ENCODE measurements at places on chromosomes 5 and 9. TPM values are rescaled to one million over a fixed set of nuclear protein-coding genes. Genes with fewer than 3 reads are reported as not detected.

GRCh38 chr5:10111571-10111970 is 138.1 kb downstream of the ATPSCKMT start:
- H3K36me3 ChIP-seq, result no peaks in the 10 kb centered on the region
- H3K27me3 ChIP-seq, result no peaks in the 10 kb centered on the region
- peaks cover 2% of the 10 kb centered on the region for H3K4me1 ChIP-seq
- no peak for DNase-seq

DNA sequence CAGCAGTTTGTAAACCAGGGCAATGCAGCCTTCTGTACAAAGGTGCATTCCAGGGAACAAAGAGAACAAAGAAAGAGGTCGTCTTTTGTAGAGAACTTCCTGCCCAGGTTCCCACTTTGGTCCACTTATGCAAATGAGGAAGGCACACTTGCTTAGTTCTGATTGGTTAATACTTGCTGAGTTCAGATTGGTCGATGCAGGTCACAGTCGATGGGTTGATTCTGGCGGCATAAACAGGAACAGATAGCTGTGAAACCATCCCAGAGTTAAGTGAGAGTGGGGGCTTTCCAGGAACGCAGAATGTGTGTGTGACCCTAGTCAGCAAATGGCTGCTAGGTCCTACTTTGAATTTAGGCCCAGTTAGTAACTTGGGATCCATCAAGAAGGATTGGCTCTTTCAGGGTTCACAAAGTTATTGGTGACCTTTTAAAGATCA is 1.8 kb upstream of the ADAMTS13 start:
- H3K27ac ChIP-seq, result peak overlapping the region; percentile 68
- H3K36me3 ChIP-seq, result peaks cover 17% of the 10 kb centered on the region
- H3K4me3 ChIP-seq, result no peak overlapping the region
- no peak for DNase-seq

GRCh38 chr9:76793784-76794431 is 29.7 kb downstream of the PCA3 start:
- no peaks in the 10 kb centered on the region for H3K27me3 ChIP-seq
- no peak for DNase-seq
- peaks cover 2% of the 10 kb centered on the region for H3K4me1 ChIP-seq

GRCh38 chr9:112315331-112316257 is 17.8 kb downstream of the PTBP3 start:
- no peak for DNase-seq
- peaks cover 51% of the 10 kb centered on the region for H3K4me1 ChIP-seq
- H3K4me3 ChIP-seq, result peak overlapping the region; percentile 23
- peak overlapping the region; percentile 81 for H3K27ac ChIP-seq
- H3K27me3 ChIP-seq, result no peaks in the 10 kb centered on the region

DNA sequence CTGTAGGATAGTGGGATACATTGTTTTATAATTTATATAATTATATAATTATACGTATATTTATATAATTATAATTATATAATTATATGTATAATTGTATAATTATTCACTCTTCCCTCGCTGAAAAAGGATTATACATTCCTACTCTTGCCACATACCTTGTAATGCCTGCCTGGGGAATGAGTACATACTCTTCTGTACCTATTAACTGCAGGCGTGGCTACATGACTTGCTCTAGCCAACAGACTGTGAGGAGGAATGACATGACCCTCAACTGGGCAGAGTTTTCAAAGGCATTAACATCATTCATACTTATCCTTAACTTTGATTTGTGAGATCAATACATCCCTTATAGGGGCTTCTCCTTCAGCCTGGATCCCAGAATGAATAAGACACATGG is 19.1 kb downstream of the ERMP1 start:
- H3K36me3 ChIP-seq, result peaks cover 58% of the 10 kb centered on the region
- no peak for DNase-seq
- H3K27ac ChIP-seq, result no peak overlapping the region
- H3K4me1 ChIP-seq, result peaks cover 16% of the 10 kb centered on the region

GRCh38 chr5:131679911-131680310 is 44.9 kb upstream of the RAPGEF6 start:
- no peak for DNase-seq
- H3K27ac ChIP-seq, result no peak overlapping the region
- H3K27me3 ChIP-seq, result no peaks in the 10 kb centered on the region
- H3K4me1 ChIP-seq, result peaks cover 17% of the 10 kb centered on the region

GRCh38 chr9:107340920-107341632 is 58.0 kb downstream of the RAD23B start:
- no peak overlapping the region for H3K4me3 ChIP-seq
- H3K36me3 ChIP-seq, result peaks cover 6% of the 10 kb centered on the region
- peaks cover 6% of the 10 kb centered on the region for H3K4me1 ChIP-seq
- H3K27ac ChIP-seq, result no peak overlapping the region
- DNase-seq, result peak; percentile 65
- H3K27me3 ChIP-seq, result no peaks in the 10 kb centered on the region

GRCh38 chr5:61999371-61999770 is 306.6 kb upstream of the KIF2A start:
- no peak overlapping the region for H3K27ac ChIP-seq
- no peaks in the 10 kb centered on the region for H3K27me3 ChIP-seq
- H3K4me3 ChIP-seq, result no peak overlapping the region
- no peaks in the 10 kb centered on the region for H3K36me3 ChIP-seq

- no peaks in the 10 kb centered on the region for H3K27me3 ChIP-seq
- peaks cover 19% of the 10 kb centered on the region for H3K4me1 ChIP-seq
- H3K4me3 ChIP-seq, result peak overlapping the region; percentile 77
- H3K27ac ChIP-seq, result peak overlapping the region; percentile 34
Observed at GRCh38 chr5:118988866-118989180, 476 bp upstream of the DTWD2 start.

DNA sequence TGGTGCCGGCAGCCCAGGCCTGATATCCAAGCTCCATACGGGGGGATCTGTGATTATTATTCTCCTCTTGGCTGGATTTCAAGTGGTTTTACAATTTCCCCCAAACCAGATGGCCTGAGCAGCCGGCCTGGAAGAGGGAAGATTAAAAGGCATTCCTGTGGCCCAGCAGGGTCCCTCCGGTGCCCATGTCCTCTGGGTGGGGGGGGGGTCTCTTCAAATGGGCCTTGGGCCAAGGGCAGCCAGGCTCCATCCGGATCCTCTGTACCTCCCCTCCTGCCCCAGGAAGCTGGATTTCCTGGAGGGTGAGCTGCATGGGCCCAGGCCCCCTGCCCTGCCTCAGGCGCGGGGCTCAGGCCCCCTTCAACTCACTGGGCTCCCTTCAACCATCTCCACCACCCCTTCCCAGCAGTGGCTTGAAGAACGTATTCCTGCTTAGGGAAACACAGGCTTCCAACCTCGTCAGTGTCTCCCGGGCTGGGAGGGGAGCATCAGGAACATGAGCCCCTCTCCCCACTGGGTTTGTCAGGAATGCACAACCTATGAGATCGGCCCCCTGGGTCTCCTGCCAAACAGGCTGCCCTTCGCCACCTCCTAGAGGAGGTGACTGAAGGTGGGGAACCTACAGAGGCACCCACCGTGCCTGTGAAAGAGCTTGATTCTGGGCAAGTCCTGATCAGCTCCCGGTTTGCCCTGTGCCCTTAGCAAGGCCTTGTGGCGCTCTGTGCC is 62.9 kb upstream of the ORM1 start:
- H3K27ac ChIP-seq, result no peak overlapping the region
- H3K27me3 ChIP-seq, result no peaks in the 10 kb centered on the region
- no peaks in the 10 kb centered on the region for H3K36me3 ChIP-seq
- no peaks in the 10 kb centered on the region for H3K4me1 ChIP-seq

DNA sequence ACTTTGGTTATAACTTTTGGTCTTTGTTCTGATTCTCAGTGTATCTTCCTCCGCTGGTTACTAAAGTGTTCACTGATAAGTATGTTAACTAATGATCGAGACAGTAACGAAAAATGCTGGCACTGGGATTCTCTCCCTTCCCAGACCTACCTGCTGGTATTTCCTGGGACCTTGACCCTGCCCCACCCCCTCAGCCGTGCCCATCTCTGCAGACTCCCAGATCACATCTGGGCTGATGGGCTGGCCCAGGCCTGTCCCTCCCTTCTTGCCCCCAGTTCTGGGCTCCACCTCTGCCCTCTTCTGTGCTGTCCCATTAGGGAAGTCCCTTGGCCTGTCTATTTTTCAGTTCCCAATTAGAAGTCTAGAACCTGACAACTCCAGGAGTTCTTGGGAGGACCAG is 46.9 kb downstream of the NEURL1B start:
- no peaks in the 10 kb centered on the region for H3K36me3 ChIP-seq
- H3K27ac ChIP-seq, result no peak overlapping the region
- H3K27me3 ChIP-seq, result peaks cover 10% of the 10 kb centered on the region
- no peak overlapping the region for H3K4me3 ChIP-seq
- H3K4me1 ChIP-seq, result peaks cover 22% of the 10 kb centered on the region

DNA sequence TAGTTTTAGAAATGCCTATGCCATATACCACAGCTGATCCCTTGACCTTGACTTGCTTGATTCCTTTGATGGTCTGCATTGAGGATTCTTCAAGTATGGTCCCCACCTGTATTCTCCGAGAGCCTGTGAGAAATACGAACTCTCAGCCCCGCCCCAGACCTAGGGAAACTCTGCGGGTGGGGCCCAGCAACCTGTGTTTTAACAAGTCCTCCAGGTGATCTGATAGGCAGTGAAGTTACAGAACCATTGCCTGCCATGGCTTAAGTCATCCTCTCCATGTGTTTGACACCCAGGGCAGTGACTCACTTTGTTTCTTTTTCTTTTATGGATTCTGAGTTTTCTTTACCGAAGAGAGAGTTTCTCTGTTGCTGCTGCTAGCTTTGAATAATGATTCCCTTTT is 18.5 kb downstream of the FRMPD1 start:
- H3K27me3 ChIP-seq, result peaks cover 41% of the 10 kb centered on the region
- H3K4me1 ChIP-seq, result no peaks in the 10 kb centered on the region
- no peak for DNase-seq

DNA sequence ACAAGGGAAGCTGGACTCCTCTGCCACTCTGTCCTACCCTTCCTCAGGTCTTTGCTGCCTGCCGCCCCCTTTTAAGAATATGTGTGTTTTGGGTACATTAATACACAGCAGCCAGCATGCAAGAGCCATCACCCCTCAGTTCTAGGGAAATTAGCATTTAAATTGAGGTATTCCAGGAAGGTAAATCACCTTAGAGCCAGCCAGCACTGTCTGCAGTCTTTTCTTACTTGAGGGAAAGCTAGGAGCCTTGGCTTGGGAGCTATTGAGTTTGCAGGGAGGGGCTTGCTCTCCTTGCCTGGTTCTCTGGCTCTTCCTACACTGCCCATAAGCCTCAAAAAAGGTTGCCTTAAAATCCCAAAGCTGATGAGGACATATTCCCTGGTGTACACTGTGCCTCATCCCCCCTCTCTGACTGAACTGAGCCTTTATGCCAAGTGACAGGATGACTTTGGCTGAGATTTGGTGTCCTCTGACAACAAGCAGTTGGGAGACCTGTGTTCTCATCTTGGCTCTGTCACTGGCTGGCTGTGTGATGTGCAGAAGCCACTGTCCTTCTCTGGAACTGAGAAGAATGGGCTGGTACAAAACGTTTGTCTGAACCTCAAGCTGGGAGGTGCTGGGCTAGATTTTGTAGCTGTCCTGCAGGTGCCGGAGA is 54.1 kb downstream of the TRIM32 start:
- no peak overlapping the region for H3K4me3 ChIP-seq
- DNase-seq, result no peak
- H3K4me1 ChIP-seq, result no peaks in the 10 kb centered on the region

- peaks cover 2% of the 10 kb centered on the region for H3K27me3 ChIP-seq
- no peak for DNase-seq
- no peak overlapping the region for H3K27ac ChIP-seq
- no peaks in the 10 kb centered on the region for H3K36me3 ChIP-seq
- H3K4me3 ChIP-seq, result no peak overlapping the region
- H3K4me1 ChIP-seq, result no peaks in the 10 kb centered on the region
Observed at GRCh38 chr9:104950838-104951237, 22.9 kb upstream of the ABCA1 start.

DNA sequence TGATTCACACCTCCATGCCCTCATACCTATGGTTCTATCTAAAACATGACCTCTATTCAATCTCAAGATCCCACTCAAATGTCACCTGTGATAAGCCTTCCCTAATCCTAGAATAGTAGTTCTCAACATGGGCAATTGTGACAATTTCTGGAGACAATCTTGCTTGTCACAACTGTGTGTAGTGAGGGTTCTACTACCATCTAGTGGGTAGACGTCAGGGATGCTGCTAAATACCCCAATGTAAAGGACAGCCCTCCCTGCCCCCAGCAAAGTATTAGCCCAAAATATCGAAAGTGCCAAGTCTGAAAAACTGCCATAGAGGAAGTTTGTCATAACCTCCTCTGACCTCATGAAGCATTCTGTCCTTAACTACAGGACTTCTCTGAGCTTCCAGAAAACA is 32.0 kb downstream of the TBCA start:
- H3K27ac ChIP-seq, result no peak overlapping the region
- H3K27me3 ChIP-seq, result no peaks in the 10 kb centered on the region
- no peak for DNase-seq
- H3K4me3 ChIP-seq, result no peak overlapping the region
- peaks cover 21% of the 10 kb centered on the region for H3K36me3 ChIP-seq
- H3K4me1 ChIP-seq, result peaks cover 8% of the 10 kb centered on the region

DNA sequence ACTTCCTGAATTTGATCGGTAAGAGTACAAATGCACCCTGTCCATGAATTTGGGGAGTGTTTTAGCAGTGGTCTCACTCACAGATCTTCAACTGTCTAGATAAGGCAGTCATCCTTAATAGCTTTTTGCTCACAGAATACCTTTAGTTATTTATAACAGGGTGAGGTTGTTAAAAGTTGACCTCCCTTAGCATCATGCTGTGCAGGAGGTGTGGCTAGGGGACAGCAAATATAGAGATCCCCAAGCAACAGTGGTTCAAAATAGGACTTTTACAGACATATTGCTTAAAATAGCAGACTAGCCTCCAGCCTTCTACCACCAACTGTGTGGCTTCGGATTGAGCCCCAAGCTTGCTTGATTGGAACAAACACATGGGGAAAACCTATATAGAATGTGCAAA is 724.4 kb downstream of the TLE1 start:
- no peak overlapping the region for H3K4me3 ChIP-seq
- H3K27me3 ChIP-seq, result no peaks in the 10 kb centered on the region
- H3K36me3 ChIP-seq, result no peaks in the 10 kb centered on the region
- no peaks in the 10 kb centered on the region for H3K4me1 ChIP-seq
- no peak for DNase-seq

GRCh38 chr5:137328991-137329390 is 170.1 kb downstream of the SPOCK1 start:
- H3K4me1 ChIP-seq, result no peaks in the 10 kb centered on the region
- no peaks in the 10 kb centered on the region for H3K36me3 ChIP-seq
- DNase-seq, result no peak
- no peak overlapping the region for H3K4me3 ChIP-seq

Gene SHOC1
- total RNA-seq, result not detected

Gene AP3B1
- total RNA-seq, result 43.9 TPM

Gene WNT8A
- total RNA-seq, result not detected

Gene WDR5
- 58.9 TPM for total RNA-seq

Gene SLC6A7
- not detected for total RNA-seq

Gene ADAM19
- 229 TPM for total RNA-seq

Gene GNA14
- 0.09 TPM for total RNA-seq

Gene UGT3A1
- not detected for total RNA-seq

Gene RHOBTB3
- 0.39 TPM for total RNA-seq

Gene ADAMTS12
- total RNA-seq, result not detected

Gene PCDH12
- 1.3 TPM for total RNA-seq

Gene SNCB
- not detected for total RNA-seq

Gene NOXA1
- total RNA-seq, result 0.46 TPM

Gene HACD4
- 2.4 TPM for total RNA-seq

Gene DNAH5
- not detected for total RNA-seq
